Fibroblast of skin of right quadriceps (primary cell): ENCODE measurements at places on chromosomes 4 and X.

DNA sequence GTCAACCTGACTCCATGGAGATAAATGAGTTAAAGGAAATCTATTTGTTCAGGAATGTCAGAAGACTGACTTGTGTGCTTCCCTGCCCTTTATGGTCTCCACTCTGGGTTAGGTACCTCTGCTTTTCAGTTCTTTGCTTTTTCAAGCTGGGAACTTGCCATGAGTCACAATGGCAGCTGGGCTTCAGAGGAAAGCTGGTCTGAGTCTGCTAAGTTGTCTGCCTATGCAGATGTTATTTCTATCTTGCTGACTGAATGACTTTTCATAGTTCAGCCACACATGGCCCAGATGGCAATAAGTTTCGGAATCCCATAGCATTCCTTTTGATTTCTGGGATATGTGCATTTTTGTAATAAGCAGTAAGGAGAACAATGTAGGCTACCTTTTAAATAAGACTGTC, 337.9 kb upstream of the FGF13 start:
- DNase-seq = no peak

DNA sequence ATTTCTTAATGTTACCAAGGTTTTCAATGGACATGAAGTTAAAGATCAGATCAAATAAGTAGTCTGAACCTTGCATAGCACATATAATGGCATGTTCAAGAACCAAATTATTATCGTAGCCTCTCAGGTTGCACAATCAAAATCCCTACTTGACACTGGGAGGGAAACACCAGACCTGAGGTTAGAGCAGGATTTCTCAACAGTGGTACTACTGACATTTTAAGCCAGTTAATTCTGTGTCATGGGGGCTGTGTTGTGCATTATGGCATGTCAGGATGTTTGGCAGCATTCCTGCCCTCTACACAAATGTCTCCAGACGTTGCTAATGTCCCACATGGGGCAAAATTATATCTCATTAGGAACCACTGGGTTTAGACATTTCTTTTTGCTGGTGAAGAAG, 20.8 kb downstream of the RLIM start:
- peak; percentile 1 for DNase-seq

- peak; percentile 26 for DNase-seq
Observed at GRCh38 chr4:185101354-185101890, 41.6 kb upstream of the SLC25A4 start.

DNA sequence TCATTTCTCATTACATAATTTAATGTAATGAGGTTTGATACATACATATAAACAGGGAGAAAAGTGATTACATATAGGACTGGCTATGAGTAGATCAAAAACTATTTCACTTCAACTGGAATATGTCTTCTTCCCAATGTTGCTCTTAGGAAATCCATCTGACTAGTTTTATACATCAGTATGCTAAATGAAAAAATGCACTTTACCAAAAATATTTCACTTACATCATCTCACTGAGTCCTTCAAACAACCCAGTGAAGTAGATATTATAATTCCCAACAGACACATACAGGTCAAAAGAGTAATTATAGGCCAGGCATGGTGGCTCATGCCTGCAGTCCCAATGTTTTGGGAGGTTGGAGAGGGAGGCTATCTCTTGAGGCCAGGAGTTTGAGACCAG, 215.9 kb downstream of the MID1 start:
- peak; percentile 80 for DNase-seq

- no peak for DNase-seq
Observed at GRCh38 chr4:15536552-15537499, 67.1 kb downstream of the CC2D2A start.

- DNase-seq = no peak
Observed at GRCh38 chr4:102441978-102442911, 58.9 kb upstream of the NFKB1 start.

GRCh38 chr4:2712261-2712842, 43.8 kb downstream of the TNIP2 start:
- DNase-seq = no peak

DNA sequence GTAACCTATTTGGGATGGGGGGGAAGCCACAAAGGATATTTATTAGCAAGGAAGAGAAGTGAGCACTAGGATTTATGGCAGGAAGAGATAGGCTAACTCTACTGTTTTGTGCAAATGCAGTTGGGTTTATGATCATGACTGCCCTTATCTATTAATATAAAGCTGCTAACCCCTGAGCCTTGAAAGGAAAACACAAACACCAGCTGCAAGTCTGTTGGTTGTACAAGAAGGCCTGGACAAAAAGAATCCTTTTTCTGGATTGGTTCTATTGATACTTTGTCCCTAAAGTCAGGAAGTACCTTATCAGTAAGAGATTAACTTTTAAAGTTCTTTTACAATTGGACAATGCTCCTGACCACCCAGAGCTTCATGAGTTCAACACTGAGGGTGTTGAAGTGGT, 188.8 kb downstream of the LRBA start:
- no peak for DNase-seq

- no peak for DNase-seq
Observed at GRCh38 chr4:134174271-134174670, 27.3 kb downstream of the PABPC4L start.
